Islet precursor cell (in vitro differentiated cells): ENCODE measurements at places on chromosomes 3 and 15.

- no peak for DNase-seq
Observed at GRCh38 chr3:174907628-174908407, 48.7 kb downstream of the NAALADL2 start.

GRCh38 chr3:25424614-25425013 lies 3.4 kb upstream of the RARB start:
- DNase-seq: peak; percentile 62

GRCh38 chr3:40262331-40262730 lies 47.2 kb upstream of the EIF1B start:
- DNase-seq: no peak

DNA sequence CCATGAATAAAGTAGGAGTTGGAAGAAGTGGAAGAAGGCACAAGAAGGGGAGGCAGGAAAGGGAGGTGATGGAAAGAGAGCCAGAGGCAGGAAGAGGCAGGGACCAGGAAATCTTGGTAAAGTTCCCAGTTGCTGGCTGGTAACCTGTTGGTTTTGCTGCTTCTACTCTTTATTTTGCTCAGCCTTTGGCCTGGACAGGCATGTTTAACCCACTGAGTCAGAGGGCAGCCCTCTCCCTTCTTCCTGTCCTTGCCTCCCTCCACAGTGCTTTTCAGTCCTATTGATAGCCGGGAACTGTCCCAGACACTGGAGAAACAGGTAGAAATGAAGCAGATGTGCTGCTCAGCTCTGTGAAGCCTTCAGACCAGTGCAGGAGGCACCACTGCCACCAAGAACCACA lies 43.4 kb upstream of the APEH start:
- DNase-seq: no peak

- DNase-seq: no peak
Observed at GRCh38 chr15:52551762-52552161, 17.1 kb downstream of the ARPP19 start.

DNA sequence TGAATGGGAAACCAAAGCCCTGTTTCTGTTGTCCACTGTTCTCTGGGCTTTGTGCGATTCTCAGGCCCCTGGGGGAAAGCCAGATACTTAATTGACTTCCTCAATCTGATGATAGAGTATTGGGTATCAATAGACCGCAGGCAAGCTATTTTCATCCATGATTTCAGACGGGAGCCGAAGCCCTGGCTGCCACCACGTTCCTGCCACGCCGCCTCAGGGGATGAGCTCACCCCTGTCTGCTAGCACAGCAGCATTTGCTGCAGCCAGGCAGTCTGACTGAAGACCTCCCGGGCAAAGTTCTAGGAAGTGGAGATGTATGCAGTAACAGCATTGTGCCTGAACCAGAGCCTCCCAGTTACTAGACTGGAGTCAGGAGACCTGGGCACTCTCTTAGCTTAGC lies 69.8 kb downstream of the ISG20 start:
- DNase-seq: no peak

GRCh38 chr15:61835496-61836106 lies 224.6 kb downstream of the VPS13C start:
- DNase-seq: peak; percentile 82

GRCh38 chr3:122064326-122064725 lies 9.2 kb downstream of the CD86 start:
- DNase-seq: no peak

DNA sequence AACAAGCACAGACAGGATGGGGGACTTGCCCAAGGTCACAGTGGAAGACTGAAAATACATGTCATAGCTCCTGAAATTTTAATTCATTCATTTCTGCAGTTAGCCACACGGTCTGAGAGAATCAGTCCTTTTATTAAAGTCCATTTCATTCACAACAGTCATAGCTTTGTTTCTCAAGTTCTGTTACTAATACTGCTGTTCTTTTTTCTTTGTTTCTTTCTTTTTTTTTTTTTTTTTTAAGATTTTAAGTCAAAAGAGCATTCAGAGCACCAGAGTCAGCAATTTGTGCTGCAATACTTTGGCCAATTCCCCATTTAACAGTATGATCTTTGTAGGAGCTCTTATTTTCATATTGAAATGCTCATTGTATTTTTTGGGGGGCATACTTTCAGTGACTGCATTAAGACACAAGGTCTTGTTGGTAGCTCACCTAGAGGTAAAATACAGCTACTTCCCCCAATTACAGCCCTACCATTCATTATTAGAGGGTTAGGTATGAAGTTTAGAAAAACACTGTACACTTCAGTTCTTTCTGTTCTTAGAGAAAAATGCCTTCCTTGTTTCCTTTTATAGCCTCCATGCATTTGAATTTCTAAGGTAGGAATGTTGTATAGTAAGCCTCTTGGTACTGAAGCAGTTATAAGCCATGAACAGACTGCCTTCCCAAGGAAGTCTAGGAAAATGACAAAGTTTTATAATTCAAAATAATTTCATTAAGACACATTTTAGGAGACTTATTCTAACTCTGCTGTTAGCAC lies 9.6 kb downstream of the GALK2 start:
- no peak for DNase-seq

DNA sequence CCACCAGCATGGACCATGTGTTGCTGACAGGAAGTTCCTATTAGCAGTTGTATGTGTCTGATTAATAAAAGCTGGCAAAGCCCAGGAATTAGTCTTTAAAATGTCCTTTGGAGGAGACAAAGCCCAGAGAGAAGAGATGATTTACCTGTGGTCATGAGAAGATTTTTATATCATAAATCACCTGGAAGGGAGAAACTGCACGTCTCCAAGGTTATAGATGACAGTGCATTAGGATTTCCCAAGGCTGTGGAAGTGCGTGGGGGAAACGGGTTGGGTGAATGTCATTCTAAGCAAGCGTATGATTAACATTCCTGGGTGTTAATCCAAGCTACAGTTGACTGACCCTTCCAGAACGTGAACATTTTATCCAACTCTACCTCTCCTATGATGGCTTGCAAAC lies 76.6 kb downstream of the SLC6A11 start:
- DNase-seq: no peak

DNA sequence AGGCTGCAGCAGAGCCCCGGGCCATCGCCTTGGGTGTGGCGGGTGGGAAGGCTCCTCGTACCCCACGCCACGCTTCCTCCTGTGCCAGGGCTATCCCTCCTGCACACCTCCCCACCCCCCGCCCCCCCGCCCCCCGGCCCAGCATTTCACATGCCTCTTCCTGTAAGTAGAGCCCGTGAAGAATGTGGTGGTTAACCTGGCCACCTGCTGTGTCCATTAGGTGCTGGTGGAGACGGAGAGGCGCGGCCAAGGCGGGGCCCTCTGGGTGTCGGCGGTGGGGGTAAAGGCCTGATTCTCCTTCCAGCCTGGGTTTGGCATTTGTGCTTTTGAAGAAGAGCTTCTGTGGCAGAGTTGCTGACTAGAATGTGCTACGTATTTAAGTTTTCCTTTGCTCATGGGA lies 127.8 kb downstream of the CHDH start:
- peak; percentile 43 for DNase-seq

- no peak for DNase-seq
Observed at GRCh38 chr3:172201136-172201869, 161.9 kb downstream of the FNDC3B start.

- no peak for DNase-seq
Observed at GRCh38 chr3:46231323-46231722, 10.9 kb upstream of the CCR3 start.

DNA sequence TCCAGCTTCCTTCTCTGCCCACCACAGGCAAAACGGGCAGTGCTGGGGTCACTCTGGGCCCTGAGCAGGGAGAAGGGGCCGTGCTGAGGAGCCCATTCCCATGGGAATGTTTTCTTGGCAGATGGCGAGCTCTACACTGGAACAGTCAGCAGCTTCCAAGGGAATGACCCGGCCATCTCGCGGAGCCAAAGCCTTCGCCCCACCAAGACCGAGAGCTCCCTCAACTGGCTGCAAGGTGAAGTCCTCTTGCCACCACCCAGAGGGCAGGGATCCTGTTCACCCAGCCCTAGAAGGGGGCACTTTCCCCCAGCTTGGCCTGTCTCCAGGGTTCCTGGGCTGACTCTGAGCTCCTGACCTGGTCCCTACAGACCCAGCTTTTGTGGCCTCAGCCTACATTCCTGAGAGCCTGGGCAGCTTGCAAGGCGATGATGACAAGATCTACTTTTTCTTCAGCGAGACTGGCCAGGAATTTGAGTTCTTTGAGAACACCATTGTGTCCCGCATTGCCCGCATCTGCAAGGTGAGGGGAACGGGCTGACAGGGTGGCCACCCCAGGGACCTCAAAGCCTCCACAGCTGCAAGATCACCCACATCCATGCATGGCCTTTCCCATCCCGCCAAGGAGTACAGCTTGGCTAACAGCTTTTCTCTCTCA lies 12.4 kb downstream of the CIB1 start:
- peak; percentile 87 for DNase-seq

- DNase-seq: peak; percentile 6
Observed at GRCh38 chr3:46472736-46473135, 8.0 kb upstream of the LTF start.

GRCh38 chr3:197328198-197328597 lies 29.8 kb upstream of the DLG1 start:
- DNase-seq: no peak
